ENCODE measurements at places on chromosomes 7 and 10.

DNA sequence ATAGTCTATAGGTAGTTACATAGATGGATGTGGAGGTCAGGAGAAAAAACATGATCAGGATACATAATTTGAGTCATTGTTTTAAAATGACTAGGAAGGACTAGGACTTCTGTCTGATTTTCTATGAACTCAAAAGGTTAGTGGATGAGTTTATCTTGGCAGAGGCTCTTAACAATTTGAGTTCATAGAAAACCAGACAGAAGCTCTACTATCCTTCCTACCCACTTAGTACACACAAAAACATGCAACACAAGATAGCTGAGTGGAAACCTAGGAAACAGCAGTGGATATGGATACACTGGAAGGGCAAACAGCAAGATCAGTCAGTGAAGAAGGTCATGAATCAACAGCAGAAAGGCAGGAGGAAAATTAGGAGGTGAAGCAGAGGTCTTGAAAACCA, 84.6 kb downstream of the VPS50 start:
- DNase-seq = no peak

DNA sequence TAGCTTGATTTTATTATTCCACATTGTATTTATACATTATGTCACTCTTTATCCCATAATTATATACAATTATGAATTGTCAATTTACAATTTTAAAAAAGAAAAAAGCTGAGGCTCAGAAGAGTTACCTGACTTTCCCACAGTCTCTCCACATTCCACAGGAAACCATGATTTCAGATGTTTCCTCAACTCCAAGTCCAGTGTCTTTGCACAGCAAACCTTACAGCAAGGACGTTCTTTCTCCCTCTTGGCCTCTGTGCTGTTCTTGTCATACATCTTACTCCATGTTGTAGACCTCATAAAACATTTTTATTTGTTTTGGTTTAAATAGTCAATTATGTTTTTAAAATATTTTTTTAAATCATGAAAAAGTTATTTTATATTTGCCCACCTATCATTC, 34.9 kb upstream of the GRB10 start:
- no peak for DNase-seq

GRCh38 chr10:12835709-12836108, 165.8 kb downstream of the CCDC3 start:
- no peak for DNase-seq

DNA sequence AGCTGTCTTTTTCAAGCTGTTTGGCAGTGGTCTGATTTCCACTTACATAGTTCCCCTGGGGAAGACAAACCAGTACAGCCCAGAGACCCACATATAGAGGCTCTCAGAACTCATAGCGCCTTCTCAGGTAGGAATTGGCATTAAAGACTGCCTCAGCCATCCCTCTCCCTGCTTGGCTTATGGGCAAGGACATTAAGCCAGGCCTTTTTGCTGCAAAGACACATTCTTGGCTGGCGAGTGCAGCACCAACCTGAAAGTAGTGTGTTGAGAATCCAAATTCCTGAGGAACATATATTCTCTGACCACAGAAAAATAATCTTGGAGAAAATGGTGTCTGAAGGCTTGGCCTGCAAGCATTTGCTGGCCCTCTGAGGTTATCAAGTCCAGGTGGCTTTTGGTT, 39.2 kb upstream of the HPS1 start:
- DNase-seq = no peak

- DNase-seq = no peak
Measured at GRCh38 chr7:91690541-91691070, 189.9 kb downstream of the MTERF1 start.

DNA sequence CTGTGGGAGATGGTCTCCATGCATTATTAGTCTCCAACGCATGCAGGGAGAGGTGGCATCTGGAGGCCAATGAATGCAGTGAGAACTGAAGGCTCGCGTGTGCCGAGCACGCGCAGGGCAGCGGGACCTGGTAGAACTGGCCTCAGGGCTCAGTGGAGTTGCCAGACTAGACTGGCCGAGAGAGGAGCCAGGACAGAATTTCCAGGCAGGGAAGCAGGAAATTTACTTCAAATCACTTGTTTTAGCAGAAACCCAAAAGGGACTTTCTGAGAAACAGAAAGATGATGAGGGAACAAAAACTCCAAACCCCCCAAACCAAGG, 311.0 kb upstream of the IMMP2L start:
- no peak for DNase-seq

DNA sequence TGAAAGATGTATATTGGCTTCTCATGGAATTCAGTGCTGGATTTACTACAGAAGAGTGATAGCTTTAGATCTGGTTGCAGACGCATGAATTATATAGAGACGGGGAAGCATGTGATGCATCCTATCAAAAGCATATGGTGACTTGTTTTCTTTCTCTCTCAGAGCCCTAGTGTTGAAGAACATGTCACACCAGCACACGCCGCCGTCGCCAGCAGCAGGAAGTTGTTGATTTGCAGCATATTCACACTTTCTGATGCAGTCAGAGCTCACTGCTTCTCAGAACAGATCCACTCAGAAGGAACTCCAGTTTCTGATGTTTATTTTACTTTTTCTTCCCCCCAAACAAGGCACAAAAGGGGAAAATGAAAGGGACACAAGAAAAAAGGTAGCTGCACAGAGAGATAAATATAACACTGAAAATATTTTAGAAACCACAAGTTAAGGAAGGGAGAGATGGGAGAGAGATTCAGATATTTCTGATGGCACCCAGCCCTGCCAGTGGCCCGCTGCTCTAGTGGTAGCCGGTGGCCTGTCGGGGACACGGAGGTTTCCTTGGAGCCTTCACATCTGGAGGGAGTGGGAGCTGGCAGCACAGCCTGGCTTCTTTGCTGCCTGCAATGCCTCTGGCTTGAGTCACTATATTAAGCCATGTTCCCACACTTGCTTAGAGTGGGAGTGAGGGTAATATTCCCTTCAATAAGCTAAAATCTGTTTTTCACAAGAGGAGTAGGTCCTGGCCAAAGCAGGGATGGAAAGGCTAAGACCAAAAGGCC, 123.2 kb downstream of the NRP1 start:
- no peak for DNase-seq

DNA sequence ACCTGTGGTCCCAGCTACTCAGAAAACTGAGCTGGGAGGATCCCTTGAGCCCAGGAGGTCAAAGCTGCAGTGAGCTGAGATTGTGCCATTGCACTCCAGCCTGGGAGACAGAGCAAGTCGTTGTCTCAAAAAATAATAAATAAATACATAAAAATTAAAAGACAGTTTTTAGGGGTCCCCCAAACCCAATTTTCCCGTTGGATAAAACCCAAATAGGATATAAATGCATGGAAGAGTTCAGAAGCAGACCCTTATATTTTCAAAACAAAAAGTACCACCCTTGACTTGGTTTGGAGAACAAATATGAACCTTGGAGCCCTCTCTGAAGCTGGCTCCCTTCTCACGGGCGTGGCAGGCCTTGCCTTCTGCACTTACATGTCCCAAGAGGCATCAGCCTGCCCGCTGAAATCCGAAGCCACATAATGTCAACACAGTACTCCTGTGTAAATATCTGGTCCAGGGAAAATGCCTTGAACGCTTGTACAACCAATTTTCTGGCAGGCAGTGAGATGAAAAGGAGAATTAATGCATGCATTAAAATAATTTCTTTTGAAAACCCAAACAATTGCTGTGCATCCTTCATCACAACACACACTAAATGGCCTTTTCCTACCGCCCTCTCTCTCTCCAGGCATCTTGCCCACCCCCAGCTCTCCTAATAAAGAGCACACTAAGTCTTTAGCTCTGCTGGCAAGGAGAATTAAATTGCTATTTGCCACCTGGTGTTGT, 46.4 kb upstream of the PARD3 start:
- DNase-seq = no peak

DNA sequence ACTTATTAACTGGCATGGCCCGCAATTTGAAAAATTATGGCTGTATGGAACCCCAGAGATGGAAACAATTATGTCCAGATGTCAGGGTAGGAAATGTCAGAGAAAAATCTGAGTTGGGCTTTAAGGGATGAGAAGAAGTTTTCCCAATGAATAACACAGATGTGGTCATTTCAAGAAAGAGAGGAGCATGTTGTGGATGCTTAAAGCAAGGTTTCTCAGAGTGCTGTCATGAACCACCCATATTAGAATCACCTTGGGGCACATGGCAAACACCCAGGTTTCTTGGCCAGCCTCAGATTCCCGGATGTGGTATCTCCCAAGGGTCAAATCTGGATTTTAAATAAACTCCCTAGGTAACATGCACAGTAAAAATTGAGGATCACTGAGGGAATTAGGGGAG, 43.6 kb downstream of the LAMB4 start:
- peak; percentile 29 for DNase-seq

DNA sequence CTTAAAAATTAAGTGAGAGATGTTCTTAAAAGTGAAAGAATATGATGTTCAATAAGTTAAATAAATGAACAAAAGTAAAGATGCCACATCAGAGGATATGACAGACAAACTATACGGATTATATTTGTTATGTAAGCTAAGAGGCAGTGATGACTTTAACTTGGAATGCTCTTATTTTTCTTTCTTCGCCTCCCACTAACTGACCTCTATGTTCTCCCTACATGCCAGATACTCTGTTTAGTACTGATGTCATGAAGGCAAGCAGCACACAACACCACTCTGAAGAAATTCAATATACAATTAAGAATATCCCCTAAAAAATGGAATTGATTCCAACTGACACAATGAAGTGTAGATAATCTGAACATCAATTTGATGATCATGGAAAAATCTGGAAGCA, 223.4 kb downstream of the DOCK4 start:
- DNase-seq = no peak

- no peak for DNase-seq
Measured at GRCh38 chr10:4063717-4064116, 278.7 kb upstream of the KLF6 start.

DNA sequence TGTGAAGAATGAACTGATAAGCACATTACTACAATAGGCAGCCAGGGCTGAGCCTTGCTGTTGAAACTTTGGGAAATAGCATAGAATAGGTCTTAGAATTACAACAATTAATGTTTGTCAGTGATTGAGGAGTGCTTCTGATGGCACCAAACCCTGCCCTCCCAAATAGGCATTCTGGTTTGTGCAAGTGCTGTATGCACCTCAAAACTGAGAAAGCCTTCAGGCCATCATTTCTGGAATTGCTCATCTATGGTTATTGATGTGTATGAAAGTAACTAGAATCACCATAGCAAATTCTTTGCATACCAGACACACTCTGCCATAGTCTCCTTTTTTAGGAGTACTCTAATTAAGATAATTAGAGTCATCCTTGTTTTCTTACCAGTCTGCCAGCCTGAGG, 585.0 kb upstream of the MBL2 start:
- no peak for DNase-seq

- no peak for DNase-seq
Measured at GRCh38 chr10:100836891-100837290, 75.9 kb upstream of the SLF2 start.

DNA sequence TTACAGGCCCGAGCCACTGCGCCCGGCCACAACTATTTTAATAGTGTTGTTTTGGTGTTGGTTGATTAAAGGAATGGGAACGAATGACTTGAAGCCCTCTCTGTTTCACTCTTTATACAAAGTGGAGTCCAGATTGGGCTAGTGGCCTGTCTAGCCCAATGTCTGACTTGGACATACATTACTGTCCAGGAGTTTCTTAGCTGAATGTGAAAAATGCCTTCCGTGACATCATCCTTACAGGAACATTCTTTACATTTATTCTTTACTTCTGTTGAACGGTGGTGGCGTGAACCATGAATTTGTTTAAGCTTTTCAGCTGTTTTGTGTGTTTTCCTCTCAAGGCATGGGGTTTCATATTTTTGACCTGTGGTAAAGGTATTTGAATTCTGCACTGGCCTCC, 67.9 kb downstream of the DAGLB start:
- DNase-seq = no peak

- DNase-seq = no peak
Measured at GRCh38 chr7:131328377-131329175, 900 bp downstream of the MKLN1 start.

GRCh38 chr7:127986581-127987521, 44.4 kb downstream of the LRRC4 start:
- no peak for DNase-seq

DNA sequence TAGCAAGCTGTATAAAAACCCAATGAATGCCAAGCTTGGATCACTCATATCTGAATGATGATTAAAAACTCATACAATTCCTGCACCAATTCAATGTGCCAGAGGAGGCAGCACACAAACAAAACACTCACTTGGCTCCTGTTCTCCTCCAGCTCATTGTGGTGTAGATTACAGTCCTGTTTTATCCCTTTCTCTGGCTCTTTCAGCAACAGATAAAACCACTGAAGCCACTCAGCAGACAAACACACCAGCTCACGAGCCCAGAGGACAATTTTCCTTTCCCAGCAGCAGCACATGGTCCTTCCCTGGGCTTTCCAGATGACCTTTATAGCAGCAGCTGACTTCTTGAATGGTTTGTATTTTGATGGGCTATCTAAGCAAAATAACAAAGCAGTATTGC, 107.3 kb upstream of the STARD3NL start:
- no peak for DNase-seq

DNA sequence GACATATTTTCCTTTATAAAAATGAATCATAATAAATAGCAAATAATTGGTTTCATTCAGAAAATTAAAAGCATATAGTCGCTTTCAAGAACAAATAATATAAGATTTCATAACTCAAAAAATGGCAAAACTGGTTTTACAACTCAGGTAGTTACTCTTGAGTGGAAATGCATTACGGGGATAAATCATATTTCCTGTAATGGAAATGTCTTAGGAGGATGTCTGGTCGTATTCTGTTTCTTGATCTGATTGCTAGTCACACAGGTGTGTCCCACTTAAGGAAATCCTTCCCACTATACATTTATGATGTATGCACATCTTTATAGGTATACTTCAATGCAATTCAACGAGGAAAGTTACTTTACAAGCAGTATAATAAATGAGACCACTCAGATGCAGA, 20.7 kb downstream of the NRAP start:
- DNase-seq = no peak

DNA sequence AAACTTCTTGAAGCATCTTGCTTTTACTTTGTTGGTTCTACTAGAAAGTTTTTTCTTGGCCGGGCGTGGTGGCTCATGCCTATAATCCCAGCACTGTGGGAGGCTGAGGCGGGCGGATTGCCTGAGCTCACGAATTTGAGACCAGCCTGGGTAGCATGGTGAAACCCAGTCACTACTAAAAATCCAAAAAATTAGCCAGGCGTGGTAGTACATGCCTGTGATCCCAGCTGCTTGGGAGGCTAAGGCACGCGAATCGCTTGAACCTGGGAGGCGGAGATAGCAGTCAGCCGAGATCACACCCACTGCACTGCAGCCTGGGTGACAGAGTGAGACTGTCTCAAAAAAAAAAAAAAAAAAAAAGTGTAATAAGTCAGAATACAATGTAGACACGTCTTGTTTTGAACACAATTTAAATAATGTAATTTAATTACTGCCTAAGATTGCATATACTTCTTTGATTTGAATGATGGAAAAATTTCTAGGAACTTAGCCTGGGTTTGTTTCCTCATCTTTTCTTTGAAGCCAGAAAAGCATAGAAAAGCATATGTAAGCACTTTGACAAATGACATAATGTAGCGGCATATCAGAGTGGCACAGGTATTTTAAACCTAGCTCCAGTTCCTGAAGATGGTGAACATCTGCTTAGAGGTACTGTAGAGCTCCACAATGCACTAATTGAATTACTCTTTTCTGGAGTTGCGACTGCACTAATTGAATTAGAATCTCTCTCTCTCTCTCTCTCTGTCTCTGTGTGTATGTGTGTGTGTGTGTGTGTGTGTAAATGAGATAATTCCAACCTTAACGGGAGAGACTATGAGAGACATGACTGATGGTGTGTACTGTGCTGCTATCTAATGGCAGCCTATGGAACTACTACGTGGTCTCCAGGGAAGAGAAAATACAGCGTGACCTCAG, 87.8 kb downstream of the BTRC start:
- DNase-seq = no peak
